ENCODE measurements at places on chromosomes 11 and 22. TPM values are rescaled to one million over a fixed set of nuclear protein-coding genes. Genes with fewer than 3 reads are reported as not detected.

The BRMS1 gene
- polyA plus RNA-seq: 119 TPM

GRCh38 chr11:31828217-31828616, 17.1 kb upstream of the PAX6 start:
- no peak for DNase-seq

- no peak for DNase-seq
These were observed 386.7 kb downstream of the TBC1D22A start for GRCh38 chr22:47148956-47149728.

- DNase-seq: no peak
These were observed 15.5 kb upstream of the RAPSN start for GRCh38 chr11:47464483-47464882.

The ACR gene
- not detected for polyA plus RNA-seq

DNA sequence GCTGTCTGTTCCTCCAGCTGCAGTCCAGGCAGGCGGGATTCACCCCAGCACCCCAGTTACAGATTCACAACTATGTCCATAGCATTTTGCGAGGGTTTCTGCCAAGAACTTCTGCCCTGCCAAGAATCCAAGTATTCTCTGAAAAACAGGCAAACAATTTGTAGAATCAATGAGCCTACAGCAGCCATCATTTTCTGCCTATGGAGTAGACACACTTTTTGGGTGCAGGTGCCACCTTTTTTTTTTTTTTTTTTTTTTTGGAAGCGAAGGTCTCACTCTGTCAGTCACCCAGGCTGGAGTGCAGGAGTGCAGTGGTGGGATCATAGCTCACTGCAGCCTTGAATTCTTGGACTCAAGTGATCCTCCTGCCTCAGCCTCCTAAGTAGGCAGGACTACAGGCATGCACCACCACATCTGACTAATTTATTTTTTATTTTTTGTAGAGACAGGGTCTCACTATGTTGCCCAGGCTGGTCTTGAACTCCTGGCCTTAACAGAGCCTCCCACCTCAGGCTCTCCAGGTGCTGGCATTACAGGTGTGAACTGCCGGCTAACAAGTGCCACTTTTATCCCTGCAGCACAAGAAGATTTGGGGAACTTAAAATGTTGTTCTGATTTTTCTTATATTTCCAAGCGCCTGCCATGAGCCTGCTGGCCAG, 195.1 kb downstream of the SNX19 start:
- DNase-seq: no peak

DNA sequence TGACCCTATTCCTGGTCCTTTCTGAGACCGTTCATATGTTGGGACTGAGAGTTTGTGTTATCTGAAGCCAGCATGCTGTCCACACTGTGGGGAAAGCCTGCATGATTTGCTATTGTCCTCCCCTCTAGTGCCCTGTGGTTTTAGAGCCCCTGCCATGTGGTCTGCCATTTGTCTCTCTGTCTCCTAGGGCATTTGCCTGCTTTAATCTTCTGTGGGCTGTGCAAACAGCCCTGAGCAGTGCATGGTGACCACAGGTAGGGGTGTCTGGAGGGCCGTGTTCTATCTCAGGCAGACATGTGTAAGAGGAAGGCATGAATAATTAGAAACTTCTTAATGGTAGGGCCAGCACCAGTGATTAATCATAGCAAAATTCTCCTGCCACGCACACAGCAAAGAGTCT, 23.0 kb downstream of the AMPD3 start:
- no peak for DNase-seq

The ZDHHC8 gene
- polyA plus RNA-seq: 34.4 TPM

The ZNF215 gene
- 2.2 TPM for polyA plus RNA-seq

- DNase-seq: no peak
These were observed 54.2 kb downstream of the SLC25A17 start for GRCh38 chr22:40764763-40765441.
